ENCODE measurements at places on chromosomes 16 and 17.

DNA sequence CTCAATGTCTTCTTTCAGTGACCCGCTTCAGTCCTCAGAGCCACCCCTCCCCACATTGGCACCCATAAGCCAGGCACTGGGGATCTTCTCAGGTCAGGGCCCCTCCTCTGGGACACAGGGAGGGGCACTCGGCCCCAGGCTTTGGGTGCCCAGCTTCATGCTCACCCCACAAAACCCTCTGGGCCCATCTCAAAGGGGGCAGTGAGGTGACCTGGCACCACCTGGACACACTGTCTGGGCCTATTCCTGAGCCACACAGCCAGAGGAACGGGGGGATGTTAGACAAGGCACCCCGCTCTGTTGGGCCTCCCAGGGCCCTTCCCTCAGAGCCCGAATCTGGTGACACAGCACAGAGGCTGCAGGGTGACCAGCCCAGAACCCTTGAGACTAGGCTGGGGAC is 36.1 kb downstream of the TNFRSF13B start:
- DNase-seq = no peak

GRCh38 chr17:35286120-35286781 is 43.4 kb downstream of the SLFN5 start:
- no peak for DNase-seq

DNA sequence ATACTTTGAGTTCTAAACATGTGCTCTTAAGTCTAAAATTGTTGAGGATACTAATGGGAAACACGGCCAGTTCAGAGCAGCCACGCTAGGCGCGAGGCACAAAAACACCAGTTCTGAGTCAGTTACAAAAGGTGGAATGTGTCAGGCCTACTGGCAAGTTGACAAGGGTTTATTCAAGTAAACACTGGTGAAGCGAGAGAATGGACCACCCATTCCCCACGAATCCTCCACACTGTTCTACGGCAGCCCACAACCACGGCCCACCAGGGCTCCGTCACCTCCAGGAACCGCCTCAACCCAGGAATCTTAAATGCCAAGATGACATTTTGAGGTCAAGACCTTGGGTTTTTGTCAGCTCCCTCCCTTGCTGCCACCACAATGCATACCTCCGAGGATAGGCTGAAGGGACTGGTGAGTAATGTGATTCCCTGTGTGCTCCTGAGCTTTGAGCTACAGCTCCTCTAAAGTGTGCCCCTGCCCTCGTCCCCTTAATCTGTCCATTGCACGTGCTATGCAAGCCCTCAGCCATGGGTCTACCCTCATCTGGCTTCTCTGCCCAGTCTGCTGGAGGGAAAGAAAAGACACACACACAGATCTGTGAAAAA is 28.5 kb upstream of the TRAP1 start:
- no peak for DNase-seq

GRCh38 chr16:4660454-4661007 is 32.8 kb upstream of the NUDT16L1 start:
- no peak for DNase-seq

- DNase-seq = no peak
These were observed 5.9 kb downstream of the TRPV1 start for GRCh38 chr17:3603119-3603869.

DNA sequence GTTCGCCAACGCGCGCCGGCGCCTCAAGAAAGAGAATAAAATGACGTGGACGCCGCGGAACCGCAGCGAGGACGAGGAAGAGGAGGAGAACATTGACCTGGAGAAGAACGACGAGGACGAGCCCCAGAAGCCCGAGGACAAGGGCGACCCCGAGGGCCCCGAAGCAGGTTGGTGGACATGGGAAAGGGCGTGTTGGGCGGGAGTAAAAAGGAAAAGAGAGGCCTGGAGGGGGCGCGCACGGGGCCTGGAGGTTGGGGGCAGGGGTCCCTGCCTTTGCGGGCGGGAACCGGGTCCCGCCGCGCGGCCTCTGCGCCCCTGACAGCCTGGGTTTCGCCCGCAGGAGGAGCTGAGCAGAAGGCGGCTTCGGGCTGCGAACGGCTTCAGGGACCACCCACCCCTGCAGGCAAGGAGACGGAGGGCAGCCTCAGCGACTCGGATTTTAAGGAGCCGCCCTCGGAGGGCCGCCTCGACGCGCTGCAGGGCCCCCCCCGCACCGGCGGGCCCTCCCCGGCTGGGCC is 2.1 kb downstream of the IRX5 start:
- no peak for DNase-seq

DNA sequence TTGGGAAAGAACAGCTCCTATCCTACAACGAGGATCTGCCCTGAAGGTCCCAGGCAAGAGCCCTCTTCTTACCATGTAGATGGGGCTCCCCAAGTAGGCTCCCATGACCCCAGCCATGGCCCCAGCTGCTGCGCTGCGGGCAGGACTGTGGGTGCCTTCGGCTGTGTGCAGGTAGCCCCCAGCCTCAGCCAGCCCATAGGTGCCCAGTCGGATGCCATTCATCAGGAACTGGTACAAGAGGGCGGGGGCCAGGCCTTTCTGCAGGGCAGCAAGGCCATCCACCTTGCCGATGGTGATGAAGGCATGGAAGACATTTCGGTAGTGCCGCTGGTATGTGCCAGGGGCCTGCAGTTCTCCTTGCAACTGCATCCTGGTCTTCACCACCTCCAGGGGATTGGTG is 839 bp downstream of the SLC25A35 start:
- DNase-seq = no peak

GRCh38 chr16:83113811-83114210 is 487.0 kb downstream of the CDH13 start:
- no peak for DNase-seq

GRCh38 chr17:43618276-43618675 is 43.4 kb downstream of the MEOX1 start:
- DNase-seq = no peak

GRCh38 chr17:9389111-9389527 is 186.5 kb downstream of the STX8 start:
- no peak for DNase-seq

DNA sequence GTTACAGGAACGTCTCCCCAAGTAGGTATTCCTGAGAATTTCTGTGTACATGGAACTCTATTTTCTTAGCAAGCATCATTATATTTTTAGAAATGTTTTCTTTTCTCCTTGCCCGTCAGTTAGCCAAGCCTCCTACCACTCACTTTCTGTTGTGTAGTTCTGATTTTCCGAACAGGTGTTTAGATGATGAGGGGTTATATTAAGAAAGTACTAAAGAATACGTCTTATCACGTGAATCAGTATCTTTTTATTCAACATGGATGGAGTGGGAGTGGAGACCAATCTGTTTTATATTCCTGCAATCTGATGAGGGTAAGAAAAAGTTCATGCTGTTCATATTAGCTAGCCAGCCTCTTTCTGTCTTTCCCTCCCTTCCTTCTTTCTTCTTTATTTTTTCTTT is 29.4 kb downstream of the MSI2 start:
- DNase-seq = no peak

DNA sequence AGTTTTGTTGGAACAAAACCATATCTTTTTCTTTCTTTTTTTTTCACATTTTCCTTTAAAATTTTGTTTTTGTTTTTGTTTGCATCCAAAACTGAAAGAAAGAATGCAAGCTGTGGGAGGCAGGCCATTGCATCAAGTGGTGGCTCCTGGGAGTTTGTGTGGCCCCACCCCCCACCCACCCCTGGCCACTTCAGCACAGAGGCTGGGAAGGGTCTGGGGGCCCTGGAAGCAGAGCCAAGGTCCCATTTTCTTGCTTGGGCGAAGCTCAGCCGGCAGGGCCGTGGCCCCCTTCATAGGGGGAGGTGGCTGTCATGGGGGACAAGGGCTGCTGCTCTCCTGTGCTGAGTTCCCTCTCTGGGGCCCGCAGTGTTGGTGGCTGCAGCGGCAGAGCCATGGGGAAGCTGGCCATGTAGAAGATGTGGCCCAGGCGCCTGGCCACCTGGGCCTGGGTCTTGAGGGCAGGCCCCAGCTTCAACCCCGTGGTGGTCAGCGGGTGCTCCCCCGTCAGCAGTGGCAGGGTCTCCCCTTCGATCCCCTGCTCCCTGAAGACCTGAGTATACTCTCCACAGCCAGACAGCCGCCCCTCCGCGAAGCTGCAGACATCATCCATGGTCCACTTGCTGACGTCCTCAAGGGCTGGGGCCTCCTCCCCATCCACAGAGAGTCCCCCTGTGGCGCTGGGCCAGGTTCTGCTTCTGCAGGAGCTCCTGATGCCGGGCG is 19.8 kb downstream of the PAFAH1B1 start:
- no peak for DNase-seq

DNA sequence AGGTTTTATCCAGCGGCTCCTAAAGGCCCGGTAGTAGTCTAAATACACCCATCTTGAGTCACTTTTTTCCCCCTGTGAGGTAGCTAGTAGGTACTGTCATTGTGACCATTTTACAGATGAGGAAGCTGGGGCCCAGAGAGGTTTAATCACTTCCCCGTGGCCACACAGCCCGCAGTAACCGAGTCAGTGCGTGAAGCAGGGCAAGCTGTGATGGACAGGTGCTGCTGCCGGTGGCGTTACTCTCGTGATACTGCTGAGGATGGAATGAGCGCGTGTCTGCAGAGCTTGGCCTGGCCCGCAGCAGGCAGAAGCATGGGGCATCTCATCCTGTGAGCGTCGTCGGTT is 226.3 kb upstream of the CIBAR2 start:
- DNase-seq = no peak

All from NCI-H1436 treated with DMSO at 0.1 percent for 48 hours (cell line).